ENCODE measurements at places on chromosomes 5 and 9.

- DNase-seq, result no peak
Observed at GRCh38 chr9:125758986-125759763, 12.0 kb downstream of the PBX3 start.

DNA sequence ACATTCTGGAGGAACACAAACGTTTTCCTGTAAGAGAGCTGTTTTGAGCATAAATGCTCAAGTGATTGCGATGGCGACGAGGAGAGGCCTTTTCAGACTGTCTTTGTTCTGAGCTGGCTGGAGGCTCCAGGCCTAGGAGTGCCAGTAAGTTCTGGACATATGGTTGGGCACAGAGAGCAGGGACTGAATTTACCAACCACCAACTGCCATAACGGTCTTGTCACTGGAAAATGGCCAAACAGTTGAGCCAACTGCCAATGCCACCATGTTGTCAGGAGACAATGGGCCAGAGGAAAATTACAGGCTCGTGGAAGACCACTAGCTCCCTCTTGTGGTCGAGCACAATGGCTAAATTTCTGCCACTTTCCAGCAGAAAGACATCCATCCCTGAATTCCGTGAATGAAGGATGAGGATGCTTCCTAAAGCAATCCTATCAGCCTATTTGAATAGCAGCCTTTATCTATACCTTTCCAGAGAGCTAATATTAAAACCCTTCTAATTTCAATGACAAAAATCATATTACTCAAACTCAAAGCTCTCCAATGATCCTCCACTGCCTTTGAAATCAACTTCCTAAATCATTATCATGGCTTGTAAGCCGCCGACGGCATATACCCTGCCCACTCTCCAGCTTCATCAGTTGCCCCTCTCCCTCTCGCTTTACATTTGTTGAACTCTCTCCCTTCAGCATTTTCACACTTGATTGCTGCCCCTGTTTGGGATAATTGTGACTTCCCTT, 66.9 kb upstream of the GLIS3 start:
- peak; percentile 59 for DNase-seq

DNA sequence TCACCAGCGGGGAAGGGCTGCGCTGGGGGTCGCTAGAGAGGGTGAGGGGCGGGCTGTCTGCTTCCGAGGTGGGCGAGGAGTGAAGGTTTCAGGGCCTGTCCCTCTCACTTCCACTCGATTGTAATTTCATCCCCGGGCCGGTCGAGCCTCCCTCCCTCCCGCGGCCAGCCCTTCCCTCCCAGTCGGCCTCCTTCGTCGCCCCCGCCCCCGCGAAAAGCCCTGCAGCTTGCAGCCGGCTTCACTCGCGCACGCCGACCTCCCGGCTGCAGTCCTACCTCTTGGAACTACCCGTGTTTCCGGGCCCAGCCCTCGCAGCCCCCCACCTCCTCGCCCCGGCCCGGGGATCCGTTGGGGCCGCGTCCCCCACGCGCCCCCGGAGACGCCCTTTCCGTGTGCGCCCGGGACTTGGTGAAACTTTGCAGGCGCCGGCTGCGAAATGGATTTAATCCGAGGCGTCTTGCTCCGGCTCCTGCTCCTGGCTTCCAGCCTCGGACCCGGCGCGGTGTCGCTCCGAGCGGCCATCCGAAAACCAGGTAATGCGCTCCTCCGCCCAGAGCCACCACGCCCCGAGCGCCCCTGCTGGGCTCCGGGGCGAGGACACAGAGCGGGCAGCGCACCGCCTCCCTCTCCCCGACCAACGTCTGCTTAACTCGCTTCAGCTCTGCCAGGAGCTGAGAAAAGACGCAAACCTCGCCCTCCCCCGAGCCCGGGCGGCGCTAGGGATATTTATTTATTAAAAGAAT, at the start of gene EGFLAM:
TSS of gene EGFLAM (plus strand) at position 241 of the 743 bp plus-strand sequence. CDS start at position 437, 196 bp downstream.
- DNase-seq, result peak; percentile 69

- no peak for DNase-seq
Observed at GRCh38 chr9:90880669-90881068, 79.0 kb downstream of the SYK start.

GRCh38 chr9:97940233-97940632, 2.3 kb upstream of the HEMGN start:
- no peak for DNase-seq

DNA sequence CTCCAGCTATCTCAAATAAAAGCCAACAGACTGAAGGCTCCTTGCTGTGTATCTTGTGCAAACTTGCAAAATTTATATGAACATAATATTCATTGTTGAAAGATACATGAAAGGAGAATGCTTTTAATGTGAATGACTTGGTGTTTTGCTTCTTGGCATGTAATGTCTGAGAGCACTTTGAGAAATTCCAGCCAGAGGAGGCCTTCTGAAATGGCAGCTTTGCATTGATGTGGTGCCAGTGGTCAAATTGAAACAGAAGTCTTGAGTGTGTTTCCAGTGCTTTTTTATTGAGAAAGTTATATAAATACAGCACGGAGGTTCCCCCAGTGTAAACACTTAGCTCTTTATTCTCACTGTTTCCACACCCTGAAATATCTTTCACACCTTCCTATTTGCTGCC, 182.1 kb downstream of the ADCY2 start:
- no peak for DNase-seq

DNA sequence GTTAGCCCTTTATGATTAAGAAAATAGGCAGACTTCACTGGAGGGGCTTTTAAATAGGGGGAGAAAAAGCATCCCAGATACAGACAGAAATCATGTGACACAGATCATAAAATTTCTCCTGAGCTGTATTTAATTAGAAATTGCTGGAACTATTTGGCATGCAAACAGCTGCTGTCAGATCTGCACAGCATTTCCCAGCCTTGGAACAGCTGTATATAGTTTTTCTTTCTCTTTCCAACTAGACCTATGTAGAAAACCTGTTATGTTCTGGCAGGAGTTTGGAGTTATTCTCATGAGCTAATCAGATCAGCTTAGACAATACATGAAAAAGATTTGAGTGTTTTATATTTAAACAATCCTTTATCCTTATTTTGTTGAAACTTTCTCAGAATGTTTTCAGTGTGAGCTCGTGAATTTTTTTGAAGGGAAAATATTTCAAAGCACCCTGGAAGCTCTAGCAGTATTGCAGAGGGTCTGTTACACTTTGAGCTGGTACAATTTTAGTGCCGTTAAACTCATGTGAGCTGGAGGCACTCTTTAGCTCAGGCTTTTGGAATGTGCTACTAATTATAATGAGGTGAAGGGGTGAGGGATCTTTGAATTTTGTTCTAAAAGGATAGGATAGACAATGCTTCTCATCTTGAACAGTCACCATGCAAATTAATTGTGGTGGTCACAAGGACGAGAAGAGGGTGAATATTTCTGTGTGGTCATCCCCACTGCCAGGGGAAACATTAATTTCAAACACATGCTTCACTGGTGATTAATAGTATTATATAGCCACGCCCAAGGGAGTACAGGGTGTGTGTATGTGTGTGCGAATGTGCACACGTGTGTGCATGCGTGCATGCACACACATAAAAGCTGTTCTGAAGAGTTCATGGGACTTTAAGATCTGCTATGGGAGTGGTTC, 239.4 kb upstream of the FBXL7 start:
- DNase-seq, result no peak

DNA sequence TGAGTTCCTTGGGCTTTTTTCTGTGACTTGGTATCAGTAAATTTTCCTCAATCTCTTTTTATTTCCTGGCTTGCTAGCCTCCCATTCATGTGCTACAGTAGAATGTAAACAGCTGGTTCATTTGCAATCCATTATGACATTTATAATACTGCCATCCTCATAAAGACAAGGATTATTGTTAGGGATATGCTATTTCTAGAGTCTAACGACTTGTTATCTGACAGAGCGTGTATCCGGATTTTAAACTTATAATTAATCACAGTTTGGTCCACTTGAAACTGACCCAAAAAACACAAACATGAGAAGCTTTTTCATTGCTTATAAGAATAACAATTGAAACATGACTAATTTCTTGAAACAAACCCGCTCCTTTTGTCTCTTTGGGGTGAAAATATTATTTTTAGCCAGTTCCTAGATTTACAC, 585.8 kb downstream of the TLE4 start:
- no peak for DNase-seq

- DNase-seq, result no peak
Observed at GRCh38 chr9:32589083-32589723, 16.2 kb upstream of the NDUFB6 start.

DNA sequence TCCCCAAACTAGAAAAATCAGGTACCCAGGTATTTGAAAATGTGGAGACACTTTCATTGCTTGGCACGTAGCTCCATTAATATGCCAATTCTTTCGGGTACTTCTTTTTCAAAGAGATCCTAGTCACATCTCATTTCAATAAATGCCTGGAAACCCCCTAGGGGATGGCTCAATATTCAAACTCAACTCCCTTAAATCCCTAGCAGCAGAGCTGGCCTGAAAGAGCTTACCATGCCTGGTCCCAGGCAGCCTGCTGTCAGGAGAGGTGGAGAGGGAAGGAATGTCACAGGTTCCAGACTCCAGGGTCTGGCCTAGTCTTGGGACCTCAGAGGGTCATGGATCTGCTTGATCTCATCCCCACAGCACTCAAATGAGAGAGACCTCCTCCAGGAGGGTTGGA, 187.1 kb downstream of the SPOCK1 start:
- DNase-seq, result no peak

GRCh38 chr9:23542438-23542837, 283.6 kb downstream of the ELAVL2 start:
- no peak for DNase-seq

- no peak for DNase-seq
Observed at GRCh38 chr9:87263291-87263690, 234.4 kb upstream of the DAPK1 start.

GRCh38 chr5:134879456-134879855, 5.3 kb downstream of the TXNDC15 start:
- DNase-seq, result no peak

- DNase-seq, result no peak
Observed at GRCh38 chr5:22372376-22372775, 480.8 kb downstream of the CDH12 start.

GRCh38 chr9:120610975-120611689, 31.2 kb upstream of the CDK5RAP2 start:
- no peak for DNase-seq

GRCh38 chr5:176391479-176391878, 2.9 kb downstream of the HIGD2A start:
- no peak for DNase-seq

- DNase-seq, result no peak
Observed at GRCh38 chr9:72773570-72773969, 179.3 kb downstream of the ALDH1A1 start.

- DNase-seq, result no peak
Observed at GRCh38 chr5:104456122-104456521, 893.5 kb upstream of the NUDT12 start.

DNA sequence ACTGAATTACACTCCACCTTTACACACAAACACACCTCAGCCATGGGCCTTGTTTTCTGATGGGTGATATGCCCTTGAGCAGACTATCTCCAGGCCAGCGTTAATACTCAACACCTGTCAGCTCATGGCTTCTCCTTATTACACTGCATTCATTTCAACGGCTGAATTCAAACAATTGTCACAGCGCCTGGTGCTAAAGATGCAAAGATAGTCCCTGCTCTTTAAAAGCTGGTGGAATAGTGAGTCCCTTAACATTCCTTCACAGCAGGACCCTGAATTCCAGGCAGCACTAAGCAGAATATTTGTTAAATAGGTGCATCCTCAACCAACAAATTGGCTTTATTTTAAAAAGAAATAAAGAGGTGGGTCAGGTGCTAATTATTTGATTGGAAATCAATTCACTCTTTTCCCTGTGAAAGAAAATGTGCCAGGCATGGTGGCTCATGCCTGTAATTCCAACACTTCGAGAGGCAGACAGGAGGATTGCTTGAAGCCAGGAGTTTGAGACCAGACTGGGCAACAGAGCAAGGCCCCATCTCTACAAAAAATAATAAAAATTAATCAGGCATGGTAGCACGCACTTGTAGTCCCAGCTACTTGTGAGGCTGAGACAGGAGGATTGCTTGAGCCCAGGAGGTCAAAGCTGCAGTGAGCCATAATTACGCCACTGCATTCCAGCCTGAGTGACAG, 155.7 kb upstream of the EFNA5 start:
- DNase-seq, result no peak

- no peak for DNase-seq
Observed at GRCh38 chr5:116469631-116470030, 105.0 kb downstream of the SEMA6A start.

DNA sequence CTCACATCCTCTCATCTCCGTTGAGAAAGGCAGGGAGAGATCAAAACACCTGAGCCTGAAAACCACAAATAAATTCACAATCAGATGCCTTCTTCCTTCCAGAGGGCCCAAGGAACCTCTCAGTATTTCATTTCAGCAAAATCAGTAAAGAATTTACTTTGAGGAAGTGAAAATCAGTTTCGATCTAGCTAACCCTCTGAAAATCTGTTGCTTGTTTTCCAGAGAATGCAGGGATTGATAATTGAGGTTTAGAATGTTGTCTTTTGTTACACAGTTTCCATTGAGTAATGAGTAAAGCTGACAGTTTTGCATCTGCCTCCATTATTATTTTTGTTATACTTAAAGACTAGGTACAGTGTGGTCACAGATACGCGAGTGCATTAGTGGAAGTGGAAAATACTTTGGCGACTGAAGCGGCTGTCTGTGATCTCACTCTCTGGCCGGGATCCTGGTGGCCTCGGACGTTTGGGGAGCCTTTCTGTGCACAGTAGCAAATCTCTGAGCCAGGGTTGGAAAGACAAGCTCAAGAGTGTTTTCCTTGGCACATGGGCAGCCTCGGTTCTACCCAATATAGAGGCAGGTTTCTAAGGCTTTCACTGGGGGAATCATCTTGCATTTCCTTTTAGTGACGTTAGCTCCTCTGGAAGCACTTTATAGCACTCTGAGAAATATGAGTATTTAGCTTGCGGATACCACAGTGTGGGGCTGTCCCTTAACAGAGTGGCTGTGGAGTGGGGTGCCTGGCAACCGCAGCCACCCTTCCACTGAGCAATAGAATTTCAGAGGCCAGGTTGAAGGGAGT, 32.2 kb upstream of the ANGPTL2 start:
- peak; percentile 88 for DNase-seq

DNA sequence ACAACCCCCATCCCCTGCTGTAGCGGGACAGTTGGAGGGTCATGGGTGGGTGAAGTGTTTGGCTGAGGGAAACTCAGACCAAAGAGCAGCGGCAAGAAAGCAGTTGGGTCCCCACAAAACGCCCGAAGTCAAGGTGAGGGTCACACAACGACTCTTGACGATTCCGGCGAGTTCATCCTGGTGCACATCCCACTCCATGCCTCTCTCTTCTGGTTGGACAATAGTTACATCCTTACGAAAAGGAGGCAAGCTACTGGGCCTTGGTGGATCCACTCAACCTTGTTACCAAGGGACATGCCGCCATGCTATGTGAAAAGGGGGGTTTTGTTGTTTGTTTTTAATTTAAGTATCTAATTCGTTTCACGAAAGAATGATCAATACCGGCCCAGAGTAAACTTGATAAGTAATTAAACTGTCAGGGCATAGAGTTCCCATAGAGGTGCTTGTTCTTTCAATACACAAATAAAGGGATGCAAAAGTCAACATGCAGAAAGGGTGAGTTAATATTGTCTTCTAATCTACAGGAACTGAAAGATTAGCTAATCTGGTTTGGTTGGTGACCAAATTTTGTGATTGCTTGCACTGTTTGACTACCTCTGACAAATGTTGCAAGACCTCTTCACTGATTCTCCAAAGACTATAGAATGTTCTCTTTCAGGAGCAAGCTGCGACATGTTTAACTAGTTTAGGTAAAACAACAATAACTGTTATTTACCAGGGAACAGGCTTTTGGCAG, 732 bp upstream of the SMIM15 start:
- peak; percentile 58 for DNase-seq

GRCh38 chr9:14325147-14325546, 11.2 kb upstream of the NFIB start:
- DNase-seq, result no peak

- DNase-seq, result no peak
Observed at GRCh38 chr5:6279607-6280006, 98.7 kb downstream of the MED10 start.
